ENCODE measurements at places on chromosomes 4 and X.

DNA sequence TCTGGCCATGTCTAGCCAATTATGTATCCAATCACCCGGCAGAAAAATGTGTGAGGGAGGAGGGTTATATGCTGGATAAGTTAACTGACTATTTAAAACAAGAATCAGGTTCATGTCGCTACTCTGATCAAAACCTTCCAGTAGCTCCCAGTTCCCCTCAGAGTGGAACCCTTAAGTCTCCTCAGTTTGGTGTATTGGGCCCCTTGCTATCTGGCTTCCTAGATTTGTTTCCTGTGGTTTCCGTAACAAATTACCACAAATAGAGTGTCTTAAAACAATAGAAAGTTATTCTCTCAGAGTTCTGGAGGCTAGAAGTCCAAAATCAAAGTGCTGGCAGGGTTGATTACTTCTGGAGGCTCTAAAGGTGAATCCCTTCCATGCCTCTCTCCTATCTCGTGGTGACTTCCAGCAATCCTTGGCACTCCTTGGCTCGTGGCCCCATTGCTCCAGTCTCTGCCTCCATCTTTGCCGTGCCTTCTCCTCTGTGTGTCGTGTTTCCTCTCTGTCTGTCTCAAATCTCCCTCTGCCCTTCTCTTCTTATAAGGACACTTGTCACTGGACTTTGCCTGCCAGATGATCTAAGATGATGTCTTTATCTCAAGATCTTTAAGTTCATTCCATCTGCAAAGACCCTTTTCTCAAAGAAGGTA, 10.5 kb upstream of the ENPP6 start:
- DNase-seq = no peak

DNA sequence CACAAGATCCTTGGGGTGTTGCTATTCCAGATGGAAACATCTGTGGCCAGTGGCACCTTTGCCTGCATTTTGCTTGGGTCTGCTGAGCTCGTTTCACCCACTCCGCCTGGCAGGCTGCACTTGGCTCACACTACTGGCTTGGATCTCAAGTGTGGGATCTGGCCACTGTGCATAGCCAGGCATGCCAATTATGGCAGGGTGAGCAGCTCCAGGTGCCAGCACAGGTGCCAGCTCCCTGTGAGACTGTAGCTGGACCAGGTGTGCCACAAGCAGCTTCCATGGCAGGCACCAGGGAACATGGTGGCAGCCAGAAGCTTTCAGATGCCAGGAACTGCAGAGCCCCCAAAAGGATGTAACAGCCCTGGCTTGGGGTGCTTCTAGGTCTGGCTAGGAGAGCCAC, 463.8 kb upstream of the PABPC4L start:
- DNase-seq = no peak

- DNase-seq = no peak
These were observed 500 bp downstream of the CDX4 start for GRCh38 chrX:73447311-73447794.

DNA sequence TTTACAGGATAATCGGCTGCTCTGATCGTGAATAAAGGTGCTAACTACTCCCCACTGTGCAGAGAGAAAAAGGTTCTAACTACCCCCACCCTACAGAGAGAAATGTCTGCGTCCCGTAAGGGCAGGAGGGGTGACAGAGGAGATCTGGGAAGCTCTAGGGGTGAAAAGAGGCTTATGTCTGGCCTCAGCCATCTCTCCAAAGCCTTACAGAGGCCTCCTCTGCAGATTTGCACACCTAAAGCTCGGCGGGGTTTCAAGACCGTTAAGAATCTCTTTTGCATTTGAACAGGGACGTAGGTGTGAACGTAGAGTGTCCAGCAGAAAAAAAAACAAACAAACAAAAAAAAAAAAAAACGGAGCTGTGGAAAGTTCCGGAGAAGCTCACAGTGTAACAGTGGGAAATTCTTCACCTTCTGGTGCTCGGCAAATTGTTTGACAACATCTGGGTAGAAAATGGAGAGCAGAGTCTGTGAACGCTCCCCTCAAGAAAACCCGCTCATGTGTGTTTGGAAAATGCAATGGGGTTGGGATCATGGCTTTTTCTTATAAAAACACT, 161.0 kb downstream of the SHOX start:
- no peak for DNase-seq

GRCh38 chr4:110705440-110705782, 82.5 kb upstream of the PITX2 start:
- no peak for DNase-seq

GRCh38 chr4:31411565-31411964, 691.4 kb downstream of the PCDH7 start:
- DNase-seq = no peak

DNA sequence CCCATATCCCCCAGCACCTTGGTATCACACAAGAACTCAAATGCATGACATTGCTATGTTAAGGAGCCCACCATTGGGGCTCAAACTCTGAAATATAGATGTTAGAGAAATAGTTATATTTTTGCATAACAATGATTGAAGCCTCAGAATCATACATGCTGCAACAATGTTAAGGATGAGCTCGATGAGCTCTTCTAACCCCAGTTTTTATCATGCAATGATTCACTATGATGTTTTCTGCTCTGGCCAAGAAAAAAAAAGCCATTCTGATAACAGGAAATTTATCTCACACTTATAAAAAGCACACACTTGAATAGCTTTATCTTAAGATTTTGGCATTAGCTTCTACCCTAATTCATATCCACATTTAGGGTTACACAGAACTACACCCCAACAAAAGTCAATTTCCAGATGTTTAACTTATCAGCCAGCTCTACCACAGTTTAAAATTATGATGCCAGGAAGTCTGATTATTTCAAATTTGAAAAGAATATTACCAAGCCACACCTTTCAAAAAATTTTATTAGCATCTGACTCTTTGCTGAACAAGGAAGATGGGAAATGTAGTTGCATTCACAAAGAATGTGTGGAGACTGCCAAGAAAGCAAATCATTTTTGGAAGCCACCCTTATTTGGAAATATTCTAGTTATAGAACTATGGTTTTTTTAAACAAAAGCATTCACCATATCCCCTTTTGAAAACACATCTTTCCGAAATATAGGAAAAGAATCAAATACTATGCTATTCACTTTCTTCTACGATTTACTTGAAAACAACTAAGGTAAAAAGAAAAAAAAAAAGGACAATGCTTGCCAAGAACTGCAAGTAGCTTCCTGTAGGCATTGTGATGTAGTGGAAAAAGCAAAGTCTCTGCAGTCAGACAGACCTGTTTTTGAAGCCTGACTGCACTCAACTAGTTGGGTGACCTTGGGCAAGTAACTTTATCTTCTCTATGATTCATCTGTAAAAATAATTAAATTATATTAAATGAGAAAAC, 100.8 kb upstream of the PLS3 start:
- peak; percentile 54 for DNase-seq

GRCh38 chr4:185002784-185003183, 15.5 kb upstream of the HELT start:
- no peak for DNase-seq

GRCh38 chr4:75555294-75556164, at the start of gene ODAPH:
Gene ODAPH (plus strand): TSS chr4:75556066. CDS start chr4:75556083, 17 bp downstream.
- peak; percentile 36 for DNase-seq

DNA sequence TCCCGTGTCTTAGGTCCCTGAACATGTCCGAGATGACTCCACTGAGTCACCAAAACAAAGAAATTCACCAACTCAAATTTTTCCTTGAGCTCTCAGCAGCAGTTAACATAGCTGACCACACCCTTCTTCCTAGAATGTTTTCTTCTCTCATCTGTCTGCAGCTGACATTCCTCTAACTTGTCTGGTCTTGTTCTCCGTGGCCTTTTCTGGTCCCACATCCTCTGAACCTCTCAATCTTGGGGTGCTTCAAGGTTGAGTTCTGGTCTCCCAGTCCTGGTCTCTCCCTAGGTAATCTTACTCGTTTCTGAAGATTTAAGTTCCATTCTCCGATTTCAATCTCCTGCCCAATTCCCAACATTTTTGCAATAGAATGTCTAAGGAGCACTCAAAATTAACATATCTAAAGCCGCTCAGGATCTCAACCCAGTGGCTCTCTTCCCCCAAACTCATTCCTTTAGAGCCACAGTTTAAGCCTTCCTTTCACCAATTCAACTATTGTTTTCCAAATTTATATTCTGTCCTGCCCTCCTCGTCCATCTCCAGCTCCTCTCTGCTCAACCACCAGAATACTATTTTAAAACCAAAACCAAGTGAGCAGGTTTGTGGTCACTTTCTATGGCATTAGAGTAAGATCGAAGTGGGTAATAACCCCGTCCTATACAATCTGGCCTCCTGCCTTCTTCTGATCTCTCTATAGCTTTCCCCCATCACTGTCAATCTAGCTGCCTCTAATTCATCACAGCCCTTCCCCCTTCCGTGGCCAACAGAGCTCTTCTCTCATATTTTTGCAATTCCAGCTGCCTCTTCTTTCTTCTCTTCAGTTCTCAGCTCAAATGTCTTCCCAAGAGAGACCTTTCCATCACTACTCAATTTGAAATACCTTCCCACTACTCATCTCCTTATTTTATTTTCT, 1.2 kb downstream of the TRIML2 start:
- peak; percentile 64 for DNase-seq

DNA sequence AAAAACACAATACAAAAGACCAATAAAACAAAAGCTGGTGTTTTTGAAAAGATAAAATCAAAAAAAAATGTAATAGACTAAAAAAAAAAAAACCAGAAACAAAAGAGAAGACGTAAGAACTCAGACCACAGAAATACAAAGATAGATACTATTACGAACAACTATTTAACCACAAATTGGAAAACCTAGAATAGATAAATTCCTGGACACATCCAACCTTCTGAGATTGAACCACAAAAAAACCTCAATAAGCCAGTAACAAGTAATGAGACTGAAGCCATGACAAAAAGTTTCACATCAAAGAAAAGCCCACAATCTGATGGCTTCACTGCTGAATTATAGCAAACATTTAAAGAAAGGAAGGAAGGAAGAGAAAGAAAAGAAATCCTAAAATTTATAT, 16.2 kb downstream of the RCHY1 start:
- no peak for DNase-seq

- DNase-seq = peak; percentile 64
These were observed 81.7 kb downstream of the RELL1 start for GRCh38 chr4:37604461-37604860.

- DNase-seq = no peak
These were observed 474.0 kb upstream of the TECRL start for GRCh38 chr4:64883087-64883807.

- DNase-seq = peak; percentile 49
These were observed 327.1 kb downstream of the PAPSS1 start for GRCh38 chr4:107392951-107393350.

DNA sequence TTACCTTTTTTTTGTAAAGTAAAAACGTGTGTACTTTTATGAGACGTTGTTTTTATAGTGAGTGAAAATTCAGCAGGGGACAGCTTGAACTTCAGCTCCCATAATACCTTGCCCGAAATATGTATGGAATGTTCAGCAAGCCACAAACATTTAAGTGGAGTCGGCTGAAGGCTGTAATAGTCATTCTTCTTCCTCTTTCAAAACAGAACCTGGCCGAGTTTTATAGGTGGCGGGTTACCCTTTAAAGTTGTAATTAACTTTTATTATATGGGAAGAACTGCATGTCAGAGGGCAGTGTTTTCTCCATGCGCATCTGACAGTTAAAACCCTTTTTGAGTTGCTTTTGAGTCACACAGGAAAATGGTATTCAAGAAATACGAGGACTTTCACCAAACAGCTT, 50.7 kb downstream of the CLDN34 start:
- peak; percentile 82 for DNase-seq

DNA sequence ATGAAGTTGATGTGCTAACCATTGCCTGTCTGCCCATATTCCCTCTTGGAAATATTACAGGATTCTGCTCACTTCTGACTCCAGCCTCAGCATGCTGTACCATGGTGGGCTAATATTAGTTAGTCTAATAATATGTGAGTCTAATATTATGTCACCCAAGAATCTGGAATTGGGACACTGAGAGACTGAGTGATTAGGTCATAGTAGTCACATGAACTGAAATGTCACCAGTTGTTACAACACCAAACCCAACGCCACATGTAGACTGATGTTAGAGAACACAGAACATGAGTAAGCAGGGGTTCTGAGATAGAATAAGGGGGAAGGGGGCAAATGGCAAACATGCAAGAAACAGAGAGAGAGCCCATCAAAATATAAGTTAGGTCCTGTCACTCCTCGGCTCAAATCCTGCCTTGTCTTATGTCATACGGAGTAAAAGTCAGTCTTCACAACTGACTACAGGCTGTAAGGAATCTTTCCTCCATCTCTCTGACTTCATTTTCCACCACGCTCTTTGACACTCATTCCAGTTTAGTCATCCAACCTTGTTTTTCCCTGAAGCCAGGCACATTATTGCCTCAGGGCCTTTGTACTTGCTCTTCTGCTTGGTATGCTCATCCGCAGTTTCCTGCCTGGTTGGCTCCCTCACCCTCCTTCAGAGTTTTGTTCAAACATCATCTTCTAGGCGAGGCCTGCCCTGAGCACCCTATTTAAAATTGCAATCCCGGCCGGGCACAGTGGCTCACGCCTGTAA, 9.6 kb upstream of the SLAIN2 start:
- peak; percentile 93 for DNase-seq

- no peak for DNase-seq
These were observed 4.5 kb downstream of the CXXC4 start for GRCh38 chr4:104490096-104490769.

DNA sequence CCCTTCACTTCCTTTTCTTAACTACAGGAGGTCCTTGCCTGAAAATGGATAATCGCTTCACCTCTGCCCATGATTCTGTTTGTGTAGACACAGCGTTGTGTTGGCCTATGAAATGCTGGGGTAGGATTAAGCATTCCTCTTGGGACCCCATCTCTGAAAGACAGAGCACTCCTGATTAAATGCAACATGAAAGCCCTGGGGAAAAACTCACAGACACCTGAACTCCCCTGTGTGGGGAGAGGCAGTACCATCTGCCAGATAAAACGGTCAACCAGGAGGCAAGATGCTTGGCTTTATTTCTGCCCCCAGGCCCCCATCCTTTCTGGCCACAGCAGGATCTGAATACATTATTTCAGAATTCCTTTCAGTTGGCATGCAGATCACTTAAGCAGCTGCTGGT, 1.9 kb downstream of the LGI2 start:
- no peak for DNase-seq

DNA sequence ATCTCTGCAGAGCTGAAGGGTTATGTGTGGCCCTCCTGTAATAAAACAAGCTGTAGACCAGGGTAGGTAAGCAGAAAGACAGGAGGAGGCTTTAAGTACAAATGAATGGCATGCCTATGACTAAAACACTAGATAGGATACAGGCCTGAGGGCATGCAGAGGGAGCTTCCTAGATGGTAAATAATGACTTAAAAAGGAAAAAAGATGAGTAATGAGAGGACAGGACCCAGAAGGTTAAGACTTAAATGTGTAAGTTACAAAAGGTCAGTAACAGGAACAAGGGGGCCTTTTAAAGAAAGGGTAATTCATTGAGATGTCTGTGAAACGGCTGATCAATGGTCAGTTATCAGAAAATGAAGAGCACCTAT, 194.8 kb downstream of the SOWAHB start:
- peak; percentile 90 for DNase-seq

- no peak for DNase-seq
These were observed 83.5 kb upstream of the PPARGC1A start for GRCh38 chr4:23973308-23973855.
